HuH-7.5 (cell line): ENCODE measurements at places on chromosomes 2 and 18.

DNA sequence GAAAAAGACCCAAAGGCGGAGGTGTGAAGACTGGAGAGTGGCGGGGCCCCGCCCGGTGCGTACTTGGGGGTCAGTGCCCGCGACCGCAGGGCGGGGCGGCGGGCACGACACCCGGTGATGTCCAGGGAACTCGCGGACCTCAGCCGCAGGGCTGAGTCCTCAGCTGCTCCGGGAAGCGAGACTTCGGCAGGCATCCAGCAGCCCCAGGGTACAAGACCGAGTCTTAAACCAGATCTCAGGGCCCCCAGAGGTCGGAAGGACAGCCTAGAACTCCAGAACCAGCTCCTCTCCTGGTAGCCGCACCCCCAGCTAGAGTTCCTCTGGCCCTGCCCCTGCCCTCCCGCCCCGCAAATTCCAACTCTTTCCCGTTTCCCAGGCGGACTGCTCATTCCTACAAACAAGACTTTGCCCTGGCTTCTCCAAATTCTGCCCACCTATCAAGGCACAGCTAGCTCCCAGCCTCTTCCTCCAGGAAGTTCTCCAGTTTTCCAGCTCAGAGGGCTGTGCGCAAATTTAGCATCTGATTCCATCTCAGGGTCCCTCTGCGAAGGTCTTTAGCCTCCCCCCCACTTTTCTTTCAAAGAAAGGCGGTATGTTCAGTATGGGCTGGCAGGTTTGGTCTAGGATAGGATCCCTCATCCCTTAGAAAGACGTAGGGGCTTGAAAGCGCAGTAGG, 26.0 kb upstream of the NOTO start:
- peak; percentile 32 for DNase-seq

- no peak for DNase-seq
These were observed 8.7 kb upstream of the PSD4 start for GRCh38 chr2:113164930-113165585.

DNA sequence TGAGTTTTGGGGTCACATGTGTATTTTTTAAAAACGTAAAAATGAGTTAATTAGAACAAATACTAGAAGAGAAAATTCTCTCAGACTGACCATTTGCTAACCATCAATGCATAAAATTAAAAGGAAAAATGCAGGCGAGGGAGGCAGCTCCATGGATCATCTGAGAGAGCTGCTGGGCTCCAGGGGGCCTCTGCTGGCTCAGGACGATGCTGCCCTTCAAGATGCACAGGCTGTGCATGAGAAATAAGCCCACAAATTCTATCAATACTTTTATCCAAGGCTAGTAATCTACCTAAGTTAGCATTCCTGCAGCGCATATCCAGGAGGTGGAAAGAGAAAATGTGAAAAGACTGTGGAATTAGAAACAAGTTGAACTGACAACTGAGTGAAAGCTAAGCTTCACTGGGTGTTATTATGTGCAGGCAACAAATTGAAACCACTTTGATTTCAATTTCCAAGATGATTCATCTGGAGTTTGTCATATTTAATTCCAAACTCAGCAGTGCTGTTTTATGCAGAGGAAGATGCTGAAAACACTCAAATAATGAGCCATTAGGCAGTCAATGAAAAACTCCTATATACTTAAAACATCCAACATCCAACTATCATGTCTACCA, 261.1 kb downstream of the NBAS start:
- DNase-seq: no peak

GRCh38 chr2:7880566-7880965, 801.3 kb upstream of the ID2 start:
- no peak for DNase-seq

GRCh38 chr2:215839816-215840215, 173.5 kb downstream of the MREG start:
- DNase-seq: no peak

DNA sequence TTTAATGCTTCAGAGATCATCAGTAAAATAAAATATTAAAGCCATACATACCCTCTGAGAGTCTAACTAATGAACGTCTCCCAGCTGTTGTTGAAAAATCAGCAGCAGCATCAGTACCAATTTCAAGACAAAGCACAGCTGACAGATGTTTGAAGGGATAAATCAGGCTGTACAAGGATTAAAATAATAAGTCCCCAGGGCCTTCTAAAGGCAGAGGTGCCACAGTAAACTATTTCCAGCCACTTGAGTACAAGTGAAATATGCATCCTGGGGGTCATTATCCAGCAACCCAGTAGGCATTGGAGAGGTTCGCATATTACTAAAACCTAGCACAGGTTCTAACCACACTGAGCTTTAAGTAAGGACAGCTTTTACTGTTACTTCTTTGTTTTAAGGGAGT, 76.9 kb downstream of the NXPH2 start:
- no peak for DNase-seq

DNA sequence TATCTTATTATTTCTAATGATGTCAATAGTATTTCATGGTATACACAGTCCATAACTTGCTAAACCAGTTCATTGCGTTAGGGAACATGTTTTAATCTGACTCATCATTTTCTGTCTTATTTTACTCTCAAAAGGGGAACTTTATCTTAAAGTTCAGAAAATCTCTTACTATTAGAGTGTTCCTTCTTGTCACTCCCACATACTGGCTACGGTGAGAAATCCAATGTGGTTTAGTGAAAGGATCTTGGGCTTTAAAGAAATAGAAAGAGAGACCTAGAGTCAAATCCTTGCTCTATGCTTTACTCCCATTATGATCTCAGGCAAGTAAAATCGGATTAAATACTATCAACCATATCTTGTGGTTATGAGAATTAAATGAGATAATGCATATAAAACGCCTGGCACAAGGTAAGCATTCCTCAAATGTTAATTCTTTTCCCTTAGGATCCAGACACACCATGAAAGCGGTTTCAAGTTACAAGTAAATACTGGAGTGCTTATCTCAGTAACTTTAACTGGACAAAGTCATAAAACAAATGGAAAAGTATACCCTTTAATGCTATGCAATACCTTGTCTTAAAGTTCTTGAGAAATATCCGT, 576.0 kb downstream of the ARHGAP15 start:
- DNase-seq: no peak

GRCh38 chr18:12405066-12405465, 2.7 kb upstream of the PRELID3A start:
- no peak for DNase-seq

- no peak for DNase-seq
These were observed 825.9 kb downstream of the TRIB2 start for GRCh38 chr2:13542642-13543041.

DNA sequence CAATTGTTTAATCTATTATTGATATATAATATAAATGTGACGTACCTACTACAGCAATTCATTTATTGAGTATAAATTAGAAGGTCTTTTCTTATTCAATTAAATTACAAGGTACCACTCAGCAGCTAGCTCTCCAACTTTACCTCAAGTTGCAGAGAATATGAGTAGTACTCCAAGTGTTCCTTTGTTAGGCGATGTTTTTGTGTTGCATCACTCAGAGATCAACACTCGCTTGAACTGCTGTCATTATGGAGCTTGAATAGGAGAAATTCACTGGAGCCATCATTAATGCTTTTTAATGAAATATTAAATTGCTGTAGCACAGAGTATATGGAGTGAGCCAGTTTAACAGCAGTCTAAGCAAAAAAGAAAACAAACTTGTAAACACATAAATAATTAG, 320.0 kb downstream of the FSIP2 start:
- DNase-seq: no peak

DNA sequence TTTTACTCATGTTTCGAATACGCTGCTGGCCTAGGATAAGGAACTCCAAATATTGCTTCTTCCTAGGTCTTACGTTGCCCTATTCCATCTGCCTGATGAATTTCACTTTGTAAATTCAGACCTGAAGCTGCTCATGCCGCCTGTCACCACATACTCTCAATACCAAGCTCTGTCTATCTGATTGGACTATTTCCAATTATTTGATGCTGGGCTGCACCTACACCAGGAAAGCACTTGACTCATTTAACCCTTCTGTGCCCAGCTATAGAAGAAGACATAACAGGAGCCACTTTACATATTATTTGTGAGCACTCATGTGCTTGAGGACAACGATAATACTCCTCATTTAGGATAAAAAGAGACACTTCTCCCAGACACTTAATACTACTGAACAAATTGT, 1293.9 kb upstream of the LRRTM1 start:
- DNase-seq: no peak

GRCh38 chr2:157322432-157322831, 3.2 kb downstream of the ERMN start:
- no peak for DNase-seq

DNA sequence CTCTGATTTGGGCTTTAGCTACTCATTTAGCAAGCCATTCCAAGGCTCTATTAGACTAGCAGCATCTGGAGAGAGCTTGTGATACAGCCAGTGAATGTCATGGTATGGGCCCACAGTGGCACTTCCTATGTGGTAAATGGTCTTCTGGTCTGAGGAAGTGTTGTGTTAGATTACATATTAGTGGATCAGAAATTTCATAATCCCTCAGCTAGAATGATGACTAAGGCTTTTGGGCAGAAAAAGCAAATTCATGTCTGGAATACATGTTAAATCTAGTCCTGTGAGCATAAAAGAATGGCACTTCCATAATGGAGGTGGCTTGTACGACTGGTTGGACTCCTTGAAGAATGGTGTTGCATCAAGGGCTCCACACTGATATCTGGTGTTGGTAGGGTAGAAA, 436.8 kb upstream of the CWC22 start:
- no peak for DNase-seq

GRCh38 chr18:48296581-48296980, 112.6 kb downstream of the ZBTB7C start:
- no peak for DNase-seq

DNA sequence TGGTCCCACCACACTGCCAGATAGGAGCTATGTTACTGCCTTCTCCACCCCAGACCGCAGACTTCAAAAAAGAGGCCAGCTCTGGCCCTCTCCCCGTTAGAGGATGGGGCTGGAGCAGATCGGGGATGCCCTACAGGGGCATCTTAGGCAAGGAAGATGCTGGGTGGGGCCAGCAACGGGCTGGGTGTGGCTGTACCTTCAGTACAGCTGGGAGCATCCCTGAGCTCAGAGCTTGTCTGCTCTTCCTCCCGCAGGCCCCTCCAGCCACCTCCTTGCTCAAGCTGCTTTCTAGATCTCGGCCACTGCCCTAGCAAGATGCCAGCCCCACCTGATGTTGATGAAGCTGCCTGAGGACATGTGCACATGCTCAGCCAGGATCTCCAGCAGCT, 9.8 kb downstream of the PTPRN start:
- no peak for DNase-seq

DNA sequence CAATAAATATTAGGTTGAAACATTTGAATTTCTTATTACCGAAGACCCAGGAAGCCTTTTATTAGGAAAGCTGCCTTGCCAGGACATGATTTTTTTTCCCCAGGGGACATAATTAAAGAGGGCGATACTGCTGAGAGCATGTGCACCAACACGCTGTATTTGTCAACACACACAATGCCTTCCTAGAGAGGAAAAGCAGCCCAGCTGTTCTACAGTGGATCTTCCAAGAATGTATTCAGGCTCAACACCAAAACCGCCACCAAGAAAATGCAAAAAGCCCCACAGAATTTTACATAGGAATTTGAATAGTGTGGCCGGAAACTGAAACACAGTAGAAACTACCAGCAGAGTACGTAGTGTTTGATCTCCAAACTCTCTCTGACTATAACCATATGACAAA, 320.4 kb downstream of the DLGAP1 start:
- DNase-seq: no peak

GRCh38 chr2:40244675-40245074, 207.2 kb downstream of the SLC8A1 start:
- DNase-seq: peak; percentile 5

GRCh38 chr2:195651046-195651445, 6.0 kb upstream of the SLC39A10 start:
- no peak for DNase-seq

DNA sequence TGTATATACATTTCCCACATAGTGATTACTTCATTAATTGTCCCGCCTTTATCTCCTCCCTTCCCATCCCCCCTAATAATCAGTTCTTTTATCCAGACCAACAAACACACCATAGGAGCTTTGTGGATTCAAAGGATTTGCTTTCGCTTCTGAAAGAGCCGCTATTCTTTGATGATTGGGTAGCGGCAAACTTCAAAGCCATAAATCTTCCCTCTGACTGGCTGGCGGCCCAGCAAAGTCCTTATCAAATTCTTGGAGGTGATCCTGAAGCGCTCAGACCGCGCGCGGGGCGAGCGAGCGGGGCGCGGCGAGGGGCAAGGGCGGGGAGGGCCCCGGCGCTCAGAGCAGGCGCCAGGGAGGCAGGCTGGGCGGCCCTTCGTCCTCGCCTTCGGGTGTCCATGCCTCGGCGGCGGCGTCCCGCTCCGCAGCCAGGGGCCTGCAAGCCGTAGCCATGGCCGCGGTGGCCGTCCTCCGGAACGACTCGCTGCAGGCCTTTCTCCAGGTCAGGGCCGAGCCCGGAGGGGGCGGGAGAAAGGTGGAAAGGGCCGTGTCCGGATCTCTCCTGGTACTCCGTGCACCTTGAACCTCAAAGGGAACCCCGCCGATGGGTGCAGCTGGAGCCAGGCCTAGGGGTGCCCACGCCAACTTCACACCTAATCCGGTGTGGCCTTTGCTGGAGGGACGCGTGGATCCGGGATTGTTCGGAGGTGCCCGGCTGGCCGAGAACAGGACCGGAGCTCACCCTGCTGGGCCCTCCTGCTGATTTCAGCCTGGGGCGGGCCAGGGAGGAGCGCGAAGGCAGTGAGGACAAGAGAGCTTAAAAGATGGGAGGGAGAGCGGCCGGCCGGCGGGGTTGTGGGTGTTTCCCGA, at the start of gene SP5:
Gene SP5, plus strand, starts transcription at position 276 of the 870 bp plus-strand sequence. Its CDS starts 176 bp downstream, at position 452.
- peak; percentile 96 for DNase-seq

GRCh38 chr2:84302513-84303412, 156.3 kb downstream of the SUCLG1 start:
- peak; percentile 53 for DNase-seq

DNA sequence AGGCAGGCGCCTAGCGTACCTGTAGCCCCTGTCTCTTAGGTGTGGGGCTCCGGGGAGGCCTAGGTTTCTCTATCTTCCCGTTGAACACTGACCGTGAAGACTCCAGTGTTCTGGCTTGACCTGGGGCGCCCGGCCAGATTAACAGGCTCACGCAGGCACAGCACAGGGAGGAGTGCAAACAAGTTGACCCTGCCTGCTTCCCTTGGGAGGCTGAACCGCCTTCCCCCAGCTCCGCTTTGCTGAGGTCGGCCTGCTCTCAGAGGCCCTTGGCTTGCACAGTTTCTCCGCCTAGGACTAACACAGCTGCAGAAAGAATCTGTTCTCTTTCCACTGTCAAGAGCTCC, 567 bp downstream of the PCYOX1 start:
- DNase-seq: peak; percentile 51

DNA sequence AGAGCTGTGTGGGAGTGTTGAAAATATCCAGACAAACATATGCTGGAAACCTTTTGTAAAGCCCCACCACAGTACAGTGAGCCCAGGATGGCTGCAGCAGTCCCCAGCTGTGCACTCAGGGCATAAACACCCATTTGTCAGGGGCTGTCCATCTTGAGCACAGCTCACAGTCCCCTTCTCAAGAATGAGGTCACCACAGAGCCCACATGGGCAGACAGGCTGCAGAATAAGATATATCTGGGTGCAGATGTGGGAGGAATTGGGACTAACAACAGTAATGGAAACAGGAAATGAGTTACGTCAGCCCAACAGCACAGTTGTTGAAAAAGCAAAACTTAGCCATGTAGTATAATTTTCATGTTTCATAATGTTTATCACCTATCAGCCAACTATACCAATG, 219.6 kb downstream of the ETAA1 start:
- no peak for DNase-seq

- peak; percentile 37 for DNase-seq
These were observed 12.4 kb downstream of the IL1F10 start for GRCh38 chr2:113080134-113080533.
